ENCODE measurements at places on chromosomes 5 and 9.

DNA sequence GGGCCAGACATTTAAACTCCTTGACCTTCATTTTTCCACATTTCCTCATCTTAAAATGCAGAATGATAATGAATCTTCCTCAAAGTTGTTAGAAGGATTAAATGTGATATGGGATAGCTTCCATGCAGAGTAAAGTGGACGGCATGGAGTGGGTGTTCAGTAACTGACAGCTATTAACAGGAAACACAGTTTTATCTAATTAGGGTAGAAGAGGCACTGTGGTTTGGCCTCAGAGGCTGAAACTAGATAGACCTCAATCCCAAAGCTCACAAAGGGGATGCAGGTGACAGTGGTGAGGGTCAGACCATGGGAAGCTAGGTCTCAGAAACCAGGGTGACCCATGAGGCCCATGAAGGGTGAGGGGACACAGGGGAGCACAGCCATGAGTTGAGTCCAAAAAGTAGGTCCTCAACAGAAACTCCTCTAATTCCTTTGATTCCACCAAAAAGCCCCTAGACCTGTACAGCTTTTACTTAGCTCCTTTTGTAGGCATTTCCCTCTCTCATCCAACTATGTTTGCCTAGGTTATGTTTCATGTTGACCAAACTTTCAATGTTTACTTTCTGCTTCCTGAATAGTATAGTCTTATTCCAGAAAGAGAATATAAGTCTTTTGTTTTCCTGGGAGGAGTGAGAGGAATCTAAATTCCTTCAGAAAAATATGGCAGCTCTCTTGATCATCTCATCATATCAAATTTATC lies 27.9 kb upstream of the GLDC start:
- no peak for DNase-seq

- no peak for DNase-seq
Observed at GRCh38 chr5:103273952-103274351, 15.4 kb downstream of the MACIR start.

DNA sequence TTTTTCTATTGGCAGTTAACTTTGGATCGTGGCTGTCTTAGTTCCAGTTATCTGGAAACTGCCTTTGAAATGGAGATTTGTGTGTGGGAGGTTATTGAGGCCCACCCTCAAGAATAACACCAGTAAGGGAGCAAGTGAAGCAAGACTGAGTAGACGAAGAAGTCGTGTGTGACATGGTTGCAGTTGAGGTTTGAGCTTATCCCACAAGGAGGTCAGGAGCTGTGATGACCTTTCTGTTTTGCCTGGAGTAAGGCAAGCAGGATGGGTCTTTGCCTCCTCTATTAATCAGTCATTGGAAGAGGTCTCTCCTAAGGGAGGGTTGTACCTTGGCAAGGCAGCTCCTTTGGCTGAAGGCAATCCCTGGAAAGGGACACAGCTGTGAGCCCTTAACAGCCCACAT lies 49.6 kb upstream of the CTXN3 start:
- DNase-seq: no peak

GRCh38 chr9:29750062-29750461 lies 2176.8 kb upstream of the C9orf72 start:
- DNase-seq: no peak

DNA sequence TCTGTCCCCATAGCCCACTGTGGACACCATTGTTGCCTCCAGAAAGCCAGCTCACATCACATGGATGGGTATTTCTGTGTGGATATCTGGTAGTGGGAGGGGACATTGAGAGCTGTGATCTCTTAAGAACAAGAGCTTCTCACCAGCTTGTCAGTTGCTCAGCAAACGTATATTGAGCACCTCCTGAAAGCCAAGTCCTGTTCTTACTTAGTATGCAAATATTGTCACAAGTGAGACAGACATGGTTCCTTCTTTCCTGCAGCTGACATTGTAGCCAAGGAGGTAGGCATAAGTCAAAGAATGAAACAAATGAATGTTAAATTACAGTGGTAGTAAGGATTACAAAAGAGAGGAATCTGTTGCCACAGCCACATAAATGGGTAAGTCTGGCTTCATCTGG lies 3.8 kb downstream of the TCOF1 start:
- DNase-seq: no peak

DNA sequence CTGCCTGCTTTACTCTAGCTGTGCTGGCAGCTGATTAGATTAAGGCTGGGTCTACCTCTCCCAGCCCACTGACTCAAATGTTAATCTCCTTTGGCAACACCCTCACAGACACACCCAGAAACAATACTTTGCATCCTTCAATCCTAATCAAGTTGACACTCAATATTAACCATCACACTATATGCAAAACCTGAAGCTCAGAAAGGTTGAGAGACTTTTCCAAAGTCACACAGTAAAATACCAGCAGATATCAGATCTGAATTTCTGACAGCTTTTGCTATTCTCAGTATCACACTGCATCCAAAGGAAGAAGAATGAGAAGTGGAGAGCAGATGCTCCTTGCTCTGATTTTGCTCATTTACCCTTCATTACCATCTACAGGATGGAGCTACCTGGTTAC lies 114.9 kb upstream of the RANBP3L start:
- no peak for DNase-seq

- DNase-seq: no peak
Observed at GRCh38 chr5:139419226-139420192, 15.6 kb upstream of the SPATA24 start.

DNA sequence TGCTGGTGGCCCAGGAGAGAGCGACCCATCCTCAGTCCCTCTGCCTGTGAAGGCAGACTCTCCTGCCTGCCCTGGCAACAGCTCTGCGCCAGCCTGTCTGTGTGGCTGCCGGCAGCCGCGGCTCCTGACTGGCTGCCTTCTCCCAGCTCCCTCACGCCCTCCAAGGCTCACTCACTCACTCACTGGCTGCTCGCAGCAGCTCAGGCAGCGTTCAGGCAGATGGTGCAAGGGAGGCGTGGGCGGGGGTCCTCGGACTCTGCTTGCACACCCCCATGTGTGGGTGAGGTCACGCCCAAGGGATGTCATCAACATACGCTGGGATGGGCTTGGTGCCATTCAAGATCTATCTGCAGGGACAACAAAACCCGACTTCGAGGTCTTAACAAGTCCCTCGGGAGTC lies 66.7 kb downstream of the DAB2IP start:
- no peak for DNase-seq

DNA sequence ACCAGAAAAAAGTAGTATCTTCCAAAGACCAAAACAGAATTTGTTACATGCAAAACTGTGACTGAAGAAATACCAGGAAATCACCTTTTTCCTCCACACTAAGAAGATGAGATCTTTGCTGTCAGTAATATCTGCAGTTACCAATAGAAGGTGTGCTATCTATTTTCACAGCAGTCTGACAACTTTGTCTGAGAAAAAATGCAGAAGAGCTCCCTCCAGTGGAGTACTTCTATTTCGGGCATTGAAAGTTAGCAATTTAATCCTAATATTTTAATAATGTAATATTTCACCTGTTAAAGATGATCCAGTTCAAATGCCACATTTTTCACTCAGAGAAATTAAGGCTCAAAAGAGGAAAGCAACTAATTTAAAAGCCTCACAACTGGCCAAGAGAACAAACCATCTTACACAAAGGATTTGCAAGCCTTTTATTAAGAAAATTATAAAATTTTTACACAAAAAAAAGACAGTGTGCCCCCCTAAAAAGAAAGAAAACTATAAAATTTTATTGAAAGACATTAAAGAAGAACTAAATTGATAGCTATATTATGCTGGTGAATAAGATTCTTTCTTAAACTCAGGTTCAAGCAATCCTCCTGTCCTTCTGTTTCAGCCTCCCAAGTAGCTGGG lies 50.6 kb downstream of the DEPDC1B start:
- peak; percentile 58 for DNase-seq

GRCh38 chr9:104386425-104387069 lies 117.5 kb upstream of the OR13F1 start:
- DNase-seq: no peak

- DNase-seq: no peak
Observed at GRCh38 chr5:56433039-56433617, 200.0 kb upstream of the ANKRD55 start.

GRCh38 chr5:132499440-132500243 lies 9.1 kb upstream of the IRF1 start:
- DNase-seq: no peak

- no peak for DNase-seq
Observed at GRCh38 chr9:115498303-115498702, 380.3 kb upstream of the TNC start.

DNA sequence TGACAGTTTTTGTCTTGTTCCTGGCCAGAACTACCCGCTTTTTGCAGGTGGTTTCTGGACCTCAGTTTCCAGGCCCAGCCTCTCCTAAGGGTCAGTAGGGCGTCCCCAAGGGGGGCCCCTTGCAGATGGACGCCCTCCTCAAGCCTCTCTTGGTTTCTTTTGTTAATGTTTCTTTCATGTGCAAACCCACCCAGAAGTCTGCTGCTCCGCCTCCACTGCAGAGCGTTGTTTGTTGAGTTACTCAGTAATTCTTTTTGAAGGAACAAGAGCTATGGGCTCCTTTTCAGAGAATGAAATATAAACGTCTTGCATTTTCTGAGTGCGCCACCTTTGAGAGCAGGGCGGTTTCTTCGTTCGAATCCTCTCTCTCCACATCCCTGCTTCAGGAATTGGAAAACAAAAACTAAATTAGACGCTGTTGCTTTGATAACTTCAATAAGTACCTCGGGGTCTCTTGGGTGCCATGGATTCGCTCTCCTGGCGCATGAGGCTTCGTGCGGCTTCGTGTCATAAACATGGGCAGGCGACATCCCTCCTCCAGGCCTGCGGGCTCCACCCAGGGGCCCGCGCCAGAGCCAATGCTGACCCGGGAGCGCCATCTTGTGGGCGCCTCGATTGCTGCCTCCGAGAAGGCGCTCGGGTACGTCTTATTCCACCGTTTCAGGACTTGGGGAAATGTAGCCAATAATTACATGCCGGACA lies 38.3 kb upstream of the CKMT2 start:
- DNase-seq: peak; percentile 70

DNA sequence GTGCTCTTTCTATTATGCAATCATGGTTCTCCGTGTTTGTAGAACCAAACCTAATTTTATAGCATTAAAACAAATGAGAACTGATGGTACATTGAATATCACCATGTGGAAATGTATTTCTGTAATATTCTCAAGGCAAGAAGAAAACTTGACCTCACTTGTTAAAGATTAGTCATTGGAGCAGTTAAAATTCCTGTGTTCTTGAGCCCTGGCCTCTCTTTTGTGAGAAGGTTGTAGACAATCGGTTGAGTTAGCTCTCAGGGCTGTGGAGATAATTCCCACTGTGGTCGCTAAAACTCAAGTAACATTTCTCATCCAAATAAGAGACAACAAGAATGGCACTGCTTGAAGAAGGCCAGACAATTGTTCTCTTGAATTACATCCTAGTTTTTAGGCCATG lies 216.0 kb upstream of the KLF4 start:
- DNase-seq: no peak

GRCh38 chr5:6583049-6583880 lies 49.6 kb downstream of the NSUN2 start:
- no peak for DNase-seq

- no peak for DNase-seq
Observed at GRCh38 chr9:14660721-14661120, 32.5 kb downstream of the ZDHHC21 start.

GRCh38 chr9:128892221-128892921 lies 10.4 kb downstream of the LRRC8A start:
- DNase-seq: no peak

GRCh38 chr5:72661405-72661804 lies 154.2 kb upstream of the ZNF366 start:
- no peak for DNase-seq

DNA sequence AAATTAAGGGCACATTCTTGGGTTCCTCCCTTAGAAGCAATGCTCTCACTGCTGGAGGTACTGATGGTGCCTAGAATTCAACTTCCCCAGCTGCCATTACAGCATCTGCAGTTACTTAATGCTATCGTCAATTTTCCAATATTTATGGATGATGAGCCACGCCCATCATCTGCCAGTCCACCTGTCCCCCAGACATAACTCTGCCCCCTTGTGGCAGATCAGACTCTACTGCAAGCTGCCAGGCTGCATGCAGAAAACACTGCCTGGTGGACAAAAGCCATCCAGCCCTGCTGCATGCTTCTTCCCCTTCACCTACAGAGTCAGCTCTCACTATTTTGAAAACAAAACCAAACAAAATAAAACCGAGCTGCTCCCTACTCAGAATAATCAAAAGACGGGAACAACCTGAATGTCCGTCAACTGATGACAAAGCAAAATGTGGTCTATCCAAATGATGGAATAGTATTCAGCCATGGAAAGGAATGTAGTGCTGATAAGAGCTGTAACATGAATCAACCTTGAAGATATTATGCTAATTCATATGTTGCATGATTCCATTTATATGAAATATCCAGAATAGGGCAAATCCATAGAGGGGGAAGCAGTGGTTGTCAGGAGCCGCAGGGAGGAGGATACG lies 66.4 kb downstream of the RETREG1 start:
- DNase-seq: peak; percentile 33

DNA sequence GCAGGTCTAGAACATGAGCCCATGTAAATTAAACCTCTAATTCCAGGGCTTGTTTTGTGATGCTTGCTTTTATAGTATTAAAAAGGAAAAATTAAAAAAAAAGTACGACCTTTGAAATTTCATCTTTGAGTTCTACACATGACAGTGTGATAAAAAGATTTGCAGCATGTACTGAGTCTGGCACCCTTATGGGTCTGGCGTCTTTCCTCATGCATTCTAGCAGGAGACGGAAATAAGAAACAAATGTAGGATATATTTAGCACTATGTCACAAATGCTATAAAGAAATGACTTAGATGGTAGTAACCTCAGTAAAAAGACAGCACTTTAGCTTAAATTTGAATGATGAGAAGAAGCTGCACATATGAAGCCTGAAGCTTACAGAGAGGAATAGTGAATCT lies 1474.3 kb upstream of the CDH6 start:
- no peak for DNase-seq

DNA sequence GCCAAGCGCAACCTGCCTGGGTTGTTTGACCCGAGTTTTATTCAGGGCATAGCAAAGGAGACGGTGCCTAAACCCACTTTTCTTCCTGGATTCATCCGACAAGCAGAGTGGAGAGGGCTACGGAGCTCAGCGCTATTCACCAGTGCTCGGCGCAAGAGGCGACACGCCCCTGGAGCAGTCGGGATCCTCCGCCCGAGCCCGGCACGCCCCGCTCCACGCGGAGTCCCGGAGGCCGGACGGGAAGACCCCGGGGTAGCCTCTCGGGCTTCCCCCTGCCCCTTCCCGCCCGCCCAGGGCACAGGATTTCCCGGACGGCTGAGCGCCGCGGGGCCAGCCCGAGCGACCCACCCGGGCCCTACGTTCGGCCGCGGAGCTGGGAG lies 427 bp downstream of the SERINC5 start:
- peak; percentile 39 for DNase-seq

- no peak for DNase-seq
Observed at GRCh38 chr9:82554381-82554780, 508.6 kb downstream of the RASEF start.
